T-helper 22 cell (primary cell): ENCODE measurements at places on chromosomes 16 and 17.

GRCh38 chr16:30527635-30528178, 1.3 kb upstream of the ZNF768 start:
- no peak for DNase-seq

- no peak for DNase-seq
Measured at GRCh38 chr17:30450125-30451027, 26.8 kb upstream of the GOSR1 start.

- DNase-seq, result no peak
Measured at GRCh38 chr17:56793531-56793930, 40.2 kb downstream of the C17orf67 start.

GRCh38 chr17:76659928-76660655, 16.5 kb upstream of the ST6GALNAC1 start:
- DNase-seq, result peak; percentile 27

- DNase-seq, result no peak
Measured at GRCh38 chr17:29250666-29251065, 4.0 kb downstream of the CRYBA1 start.

DNA sequence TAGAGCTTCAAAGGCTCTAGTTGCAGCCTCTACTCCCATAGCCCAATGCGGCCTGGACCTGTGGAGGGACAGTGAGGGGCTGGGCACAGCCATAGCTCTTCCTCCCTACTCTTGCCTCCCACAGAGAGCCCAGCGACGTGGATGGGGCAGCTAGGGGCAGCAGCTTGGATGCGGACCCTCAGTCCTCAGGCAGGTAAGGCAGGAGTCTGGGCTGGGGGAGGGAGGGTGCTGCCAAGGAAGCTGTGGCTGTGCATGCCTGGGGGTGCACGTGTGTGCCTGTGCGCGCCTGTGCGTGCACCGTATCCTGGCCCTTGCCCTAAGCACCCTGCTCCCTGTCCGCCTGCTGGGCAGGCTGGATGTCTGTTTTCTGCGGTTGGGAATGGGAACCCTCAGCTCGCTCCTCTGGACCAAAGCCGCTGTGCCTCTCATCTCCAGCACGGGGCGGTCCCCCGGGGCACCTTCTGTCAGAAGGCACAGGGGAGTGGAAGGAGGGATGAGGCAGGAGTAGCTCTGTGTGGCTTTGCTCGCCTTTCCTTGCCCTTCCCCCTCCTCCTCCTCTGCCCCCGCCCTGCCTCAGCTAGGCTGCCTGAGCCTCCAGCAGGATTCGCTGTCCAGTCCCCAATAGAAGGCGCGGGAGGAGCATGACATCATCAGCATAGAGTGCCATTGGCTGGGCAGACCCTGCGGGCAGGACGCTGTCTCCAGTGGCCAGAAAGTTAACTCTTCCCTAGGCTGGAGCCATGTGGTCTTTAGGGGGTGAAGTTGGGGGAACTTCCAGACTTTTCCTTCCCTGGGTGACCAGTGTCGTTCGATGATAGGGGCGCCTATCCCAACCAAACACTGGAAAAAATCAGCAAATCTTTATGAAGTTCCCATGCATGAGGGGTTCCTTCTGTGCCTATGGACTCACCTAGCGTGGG, 797 bp downstream of the PRCD start:
- no peak for DNase-seq

GRCh38 chr16:30369091-30369937, 980 bp downstream of the TBC1D10B start:
- no peak for DNase-seq
